Stimulated activated CD4-positive, alpha-beta T cell treated with anti-CD3 and anti-CD28 coated beads, Interleukin-15, amount 100 ng/mL, for 1 hour (primary cell): ENCODE measurements at places on chromosomes 1 and 21.

DNA sequence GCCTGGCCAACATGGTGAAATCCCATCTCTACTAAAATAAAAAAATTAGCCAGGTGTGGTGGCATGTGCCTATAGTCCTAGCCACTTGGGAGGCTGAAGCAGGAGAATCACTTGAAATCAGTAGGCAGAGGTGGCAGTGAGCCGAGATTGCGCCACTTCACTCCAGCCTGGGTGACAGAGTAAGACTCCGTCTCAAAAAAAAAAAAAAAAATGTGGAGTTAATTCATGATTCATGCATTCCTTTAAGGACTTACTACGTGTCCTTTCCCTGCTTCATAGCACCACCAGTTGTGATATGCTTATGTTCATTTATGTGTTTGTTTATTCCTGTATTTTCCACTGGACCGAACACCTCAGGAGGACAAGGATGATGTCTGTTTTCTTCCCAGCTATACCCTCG, 12.7 kb upstream of the PRELP start:
- DNase-seq: no peak

GRCh38 chr1:155196103-155196892, 11.4 kb downstream of the THBS3 start:
- no peak for DNase-seq

GRCh38 chr1:215895276-215895675, 328.2 kb downstream of the KCTD3 start:
- no peak for DNase-seq

DNA sequence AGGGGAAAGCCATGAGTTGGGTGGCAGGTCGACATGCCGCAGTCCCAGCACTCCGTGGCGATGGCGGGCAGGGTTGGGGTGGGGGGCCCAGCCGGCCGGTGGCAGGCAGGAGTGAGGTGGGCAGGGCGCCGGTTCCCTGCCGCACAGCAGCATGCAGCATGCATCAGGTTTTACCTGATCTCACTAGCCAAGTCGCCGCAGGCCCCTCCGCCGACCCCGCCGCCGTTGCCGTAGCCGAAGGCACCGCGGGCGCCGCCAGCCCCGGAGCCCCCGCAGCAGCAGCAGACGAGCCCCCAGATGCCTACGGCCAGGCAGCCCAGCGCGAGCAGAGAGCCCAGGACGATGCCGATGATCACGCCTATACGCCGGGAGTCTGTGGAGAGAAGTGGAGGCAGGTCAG, 6.7 kb downstream of the VSIG8 start:
- DNase-seq: no peak

GRCh38 chr1:1182491-1183220, 9.0 kb downstream of the TTLL10 start:
- DNase-seq: no peak

- no peak for DNase-seq
Observed at GRCh38 chr1:4797429-4797828, 143.0 kb downstream of the AJAP1 start.

- DNase-seq: no peak
Observed at GRCh38 chr1:86993269-86993985, 79.0 kb downstream of the HS2ST1 start.

DNA sequence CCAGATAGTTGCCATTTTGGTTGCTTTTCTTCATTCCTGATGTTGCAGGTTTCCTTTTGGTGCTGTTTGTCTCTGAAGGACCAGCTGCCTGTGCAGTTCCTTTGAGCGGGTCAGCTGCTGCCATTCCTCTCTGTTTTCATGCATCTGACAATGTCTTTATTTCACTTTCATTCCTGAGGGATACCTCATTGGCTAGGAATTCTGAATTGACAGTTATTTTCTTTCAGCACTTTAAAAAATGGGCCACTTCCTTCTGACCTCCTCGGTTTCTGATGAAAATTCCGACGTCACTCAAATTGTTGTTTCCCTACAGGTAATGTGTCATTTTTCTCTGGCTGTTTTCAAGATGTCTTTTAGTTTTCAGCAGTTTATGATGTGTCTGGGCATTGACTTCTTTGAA, 24.8 kb downstream of the CCSAP start:
- no peak for DNase-seq

GRCh38 chr1:52707927-52708655, 9.9 kb upstream of the COA7 start:
- no peak for DNase-seq

GRCh38 chr1:2427976-2428375, 15.6 kb upstream of the PEX10 start:
- no peak for DNase-seq

- DNase-seq: no peak
Observed at GRCh38 chr1:112723511-112723839, 8.3 kb upstream of the PPM1J start.

DNA sequence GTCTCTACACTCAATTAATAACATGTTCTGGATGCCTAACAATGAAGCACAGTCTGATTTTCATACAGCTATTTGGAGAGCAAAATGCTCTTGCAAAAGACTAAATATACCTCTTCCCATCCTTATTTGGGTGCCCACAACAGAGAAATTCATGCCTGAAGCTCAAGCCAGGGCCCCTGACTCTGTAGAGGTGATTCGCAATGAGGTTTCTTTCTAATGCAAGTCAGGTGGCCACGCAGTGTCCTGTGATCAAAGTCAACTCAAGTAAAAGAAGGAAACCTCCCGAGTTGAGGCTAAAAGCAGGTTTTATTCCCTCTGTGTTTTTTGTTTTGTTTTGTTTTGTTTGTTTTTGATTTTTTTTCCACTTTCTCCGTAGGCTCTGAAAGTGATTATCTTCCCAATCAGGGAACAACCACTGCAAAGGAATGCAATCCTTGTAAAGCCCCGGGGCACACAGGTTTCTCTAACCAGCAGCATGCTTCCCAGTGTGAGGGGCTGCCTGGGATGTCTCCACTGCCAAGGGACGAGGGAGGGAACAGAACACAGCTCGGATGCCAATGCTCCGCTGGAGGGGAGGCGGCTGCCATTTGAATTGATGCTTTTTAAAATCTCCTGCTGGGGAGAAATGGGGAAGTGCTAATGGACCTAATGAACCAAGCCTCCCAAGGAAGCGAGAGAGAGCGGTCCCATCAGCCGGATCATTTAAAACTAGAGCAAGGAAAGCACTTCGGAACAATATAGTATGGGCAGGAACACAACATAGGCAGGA, 73.8 kb upstream of the SSX2IP start:
- no peak for DNase-seq

DNA sequence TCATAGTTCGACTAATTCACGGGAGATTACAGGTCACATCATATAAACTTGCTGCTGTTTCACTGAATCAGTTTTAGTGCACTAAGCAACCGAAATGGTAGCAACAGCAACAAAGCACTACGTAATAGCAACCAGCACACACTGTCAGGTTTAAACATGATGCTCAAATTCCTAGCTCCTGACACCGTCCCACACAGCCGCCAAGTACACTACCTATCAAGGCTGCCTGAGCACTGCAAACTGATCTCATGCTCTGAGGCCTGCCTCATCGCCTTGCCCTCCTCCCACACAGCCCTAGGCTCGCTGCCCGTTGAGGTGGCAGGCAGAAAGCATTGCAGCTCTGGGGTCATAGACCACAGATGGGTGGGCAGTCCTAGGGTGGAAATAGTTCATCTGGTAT, 12.4 kb downstream of the LAMC2 start:
- no peak for DNase-seq
